Adrenal gland (tissue), 19 donors: ENCODE measurements at places on chromosomes 11 and 22.

- DNase-seq, result peak; percentile 67
Measured at GRCh38 chr11:64245401-64245796, 1.3 kb downstream of the PPP1R14B start.

GRCh38 chr11:130710021-130710420 lies 206.3 kb downstream of the SNX19 start:
- no peak for DNase-seq

- DNase-seq, result no peak
Measured at GRCh38 chr22:29715240-29715639, 4.6 kb upstream of the CABP7 start.

DNA sequence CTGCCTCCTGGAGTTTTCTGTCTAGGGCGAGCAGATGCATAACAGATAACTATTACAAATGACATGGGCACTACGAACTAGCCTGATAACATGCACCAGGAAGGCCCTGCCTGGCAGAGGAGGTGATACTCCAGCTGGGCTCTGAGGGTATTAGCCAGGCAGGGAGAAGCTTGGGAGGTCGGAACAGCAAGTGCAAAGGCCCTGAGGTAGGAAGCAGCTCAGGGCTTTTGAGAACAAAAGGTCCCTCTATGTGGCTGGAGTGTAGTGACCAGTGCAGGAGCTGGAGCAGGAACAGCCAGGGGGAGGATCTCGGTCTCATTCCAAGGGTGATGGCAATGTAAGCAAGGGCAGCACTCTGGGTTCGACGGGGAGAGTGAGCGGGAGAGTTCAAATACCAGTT lies 61.6 kb upstream of the TCF20 start:
- DNase-seq, result no peak

DNA sequence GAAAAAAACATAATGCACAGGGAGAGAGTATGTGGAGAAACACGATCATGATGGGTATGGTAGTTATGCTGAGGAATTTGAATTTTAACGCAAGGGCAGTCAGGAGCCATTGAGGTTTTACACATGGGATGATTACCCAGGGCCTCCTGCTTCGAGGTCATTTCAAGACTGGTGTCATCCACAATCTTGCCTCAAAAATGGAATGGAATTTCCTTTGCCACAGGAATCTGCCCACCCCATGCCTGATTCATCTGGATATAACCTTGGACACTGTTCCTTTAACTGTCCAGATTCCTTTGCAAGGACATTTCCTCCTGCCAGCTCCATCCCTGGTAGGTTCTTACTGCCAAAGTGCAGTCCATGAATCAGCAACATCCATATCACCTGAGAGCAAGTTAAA lies 655.9 kb upstream of the TENM4 start:
- DNase-seq, result peak; percentile 21

- DNase-seq, result peak; percentile 16
Measured at GRCh38 chr11:99739464-99740089, 718.8 kb downstream of the CNTN5 start.

DNA sequence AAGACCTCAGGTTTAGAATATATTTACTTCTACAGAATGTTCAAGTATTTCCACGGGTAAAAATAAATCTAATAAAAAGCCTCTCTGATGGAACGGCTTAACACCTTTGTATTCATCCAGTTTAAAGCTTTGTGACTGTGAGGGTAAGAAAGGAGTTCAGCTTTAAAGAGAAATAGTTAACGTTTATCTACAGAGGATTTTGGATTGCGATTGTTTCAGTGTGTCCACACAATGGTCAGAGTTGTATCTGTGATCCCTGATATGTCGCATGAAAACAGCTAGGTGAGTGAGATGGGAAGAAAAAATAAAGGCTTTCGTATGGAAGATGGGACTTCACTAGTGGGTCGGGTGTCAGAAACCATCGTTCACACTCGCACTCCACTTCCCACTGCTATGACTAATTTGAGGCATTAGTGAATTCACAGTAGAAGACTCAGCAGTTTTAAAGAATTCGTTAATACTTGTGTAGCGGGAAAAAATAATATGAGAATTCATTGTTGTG lies 1.6 kb downstream of the APLP2 start:
- DNase-seq, result no peak

DNA sequence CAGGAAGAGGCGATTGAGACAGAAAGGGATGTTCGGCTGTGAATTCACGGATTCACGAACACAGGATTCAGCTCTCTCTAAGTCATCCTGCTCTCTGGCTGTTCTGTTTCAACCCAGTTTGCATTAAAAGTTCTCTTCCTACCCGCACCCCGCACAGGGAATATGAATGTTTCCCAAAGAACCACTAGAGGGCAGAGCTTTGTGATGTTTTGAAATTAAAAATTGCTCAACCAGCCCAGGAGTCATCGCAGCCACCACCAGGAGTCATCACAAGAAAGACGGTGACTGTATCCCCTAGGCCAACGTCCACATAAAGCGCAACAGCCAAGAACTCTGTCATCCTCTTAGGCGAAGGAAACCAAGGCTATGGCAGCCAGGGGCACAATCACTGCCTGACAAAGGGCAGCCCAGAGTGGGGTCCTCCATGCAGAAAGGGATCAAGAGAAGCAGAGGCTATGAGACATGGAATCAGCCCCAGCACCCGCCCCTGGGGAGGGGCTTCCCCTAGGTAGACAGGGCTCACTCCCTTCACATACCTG lies 122.4 kb downstream of the WT1 start:
- DNase-seq, result peak; percentile 74

DNA sequence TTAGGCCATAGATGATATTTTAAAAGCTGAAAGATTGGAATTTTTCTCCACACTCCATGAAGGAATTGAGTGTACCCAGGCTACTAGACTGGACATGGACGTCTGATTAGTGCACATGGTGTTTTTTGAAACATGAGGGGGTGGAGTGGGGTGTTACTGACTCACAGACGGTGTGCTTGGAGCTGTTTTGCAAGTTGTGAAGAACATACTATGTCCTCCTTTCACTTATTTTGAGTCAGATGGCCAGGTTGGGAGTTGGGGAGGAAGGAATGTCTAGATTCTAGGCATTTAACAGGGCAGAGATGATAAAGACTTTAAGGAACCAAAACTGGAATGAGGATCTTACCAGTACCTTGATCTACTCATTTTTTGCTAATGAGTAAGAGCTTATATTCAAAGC lies 158.1 kb upstream of the MTNR1B start:
- no peak for DNase-seq

DNA sequence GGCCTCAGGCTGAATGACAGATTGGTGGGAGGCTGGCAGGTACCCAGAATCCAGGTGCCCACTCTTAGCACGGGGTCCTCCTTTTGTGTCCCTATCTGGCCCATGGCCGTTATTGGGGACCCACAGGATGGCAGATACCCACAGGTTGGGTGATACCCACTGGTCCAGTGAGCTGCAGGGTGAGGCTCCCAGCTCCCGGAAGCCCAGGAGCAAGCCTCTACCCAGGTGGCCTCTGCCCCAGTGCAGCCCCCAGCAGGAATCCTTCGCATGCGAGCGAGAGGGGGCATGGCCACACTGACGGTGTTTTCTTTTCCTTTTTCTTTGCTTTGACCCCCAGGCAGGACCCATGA lies 116.1 kb downstream of the PHF21B start:
- no peak for DNase-seq

GRCh38 chr11:1671658-1672057 lies 25.3 kb upstream of the KRTAP5-6 start:
- peak; percentile 23 for DNase-seq

- no peak for DNase-seq
Measured at GRCh38 chr22:19730198-19730597, 6.9 kb downstream of the GP1BB start.

DNA sequence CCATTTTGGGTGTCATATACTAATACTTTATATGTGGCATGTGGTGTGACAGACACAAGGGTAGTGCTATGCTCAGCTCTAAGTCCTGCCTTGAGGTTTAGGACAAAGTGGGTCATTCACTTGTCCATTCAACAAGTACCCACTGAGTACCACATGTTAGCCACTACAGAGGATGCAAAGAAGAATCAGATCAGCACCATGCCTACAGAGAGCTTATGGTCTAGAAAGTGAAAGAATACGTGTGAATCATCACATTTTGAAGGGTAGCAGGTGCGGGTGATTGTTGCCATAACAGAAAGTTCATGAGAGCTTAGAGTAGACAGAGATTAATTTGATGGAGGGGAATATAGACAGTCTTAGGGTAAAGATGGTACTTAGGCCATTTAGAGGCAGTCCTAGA lies 18.3 kb downstream of the CLMP start:
- no peak for DNase-seq

- DNase-seq, result peak; percentile 99
Measured at GRCh38 chr11:10490398-10491241, 35.6 kb downstream of the AMPD3 start.

- no peak for DNase-seq
Measured at GRCh38 chr11:117976445-117976844, 9.7 kb upstream of the IL10RA start.

DNA sequence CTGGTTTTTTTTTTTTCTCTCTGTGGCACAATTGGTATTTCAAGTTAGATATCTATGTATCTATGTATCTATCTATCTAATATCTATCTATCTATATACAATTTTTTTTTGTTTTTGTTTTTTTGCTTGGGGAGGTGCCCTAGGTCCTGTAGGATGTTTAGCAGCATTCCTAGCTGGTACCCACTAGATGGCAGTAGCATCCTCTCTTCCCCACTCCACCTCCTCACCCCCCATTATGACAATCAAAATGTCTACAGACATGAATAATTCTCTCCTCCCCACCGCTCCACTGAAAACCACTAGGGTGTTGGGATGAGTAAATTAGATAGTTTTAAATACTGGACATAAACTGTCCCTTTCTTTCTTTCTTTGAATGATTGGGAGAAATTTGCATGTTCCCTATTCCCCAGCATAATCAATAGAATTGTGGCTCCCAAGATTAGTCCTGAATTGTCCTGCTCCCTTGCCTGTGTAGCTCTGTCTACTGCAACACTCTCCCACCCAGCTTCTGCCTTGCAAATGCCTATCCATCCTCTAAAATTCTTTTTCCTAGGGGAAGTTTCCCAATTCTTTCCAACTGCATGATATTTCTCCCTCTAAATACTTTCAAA lies 1152.4 kb downstream of the LRRC4C start:
- no peak for DNase-seq

DNA sequence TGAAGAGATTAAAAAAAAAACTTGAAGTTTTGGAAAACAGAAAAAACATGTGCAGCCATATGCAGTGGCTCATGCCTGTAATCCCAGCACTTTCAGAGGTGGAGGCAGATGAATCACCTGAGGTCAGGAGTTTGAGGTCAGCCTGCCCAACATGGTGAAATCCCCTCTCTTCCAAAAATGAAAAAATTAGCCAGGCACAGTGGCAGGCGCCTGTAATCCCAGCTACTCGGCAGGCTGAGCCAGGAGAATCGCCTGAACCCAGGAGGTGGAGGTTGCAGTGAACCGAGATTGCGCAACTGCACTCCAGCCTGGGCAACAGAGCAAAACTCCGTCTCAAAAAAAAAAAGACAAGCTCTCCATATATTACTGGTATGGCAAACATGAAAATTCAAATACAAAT lies 7.6 kb downstream of the DLG2 start:
- peak; percentile 15 for DNase-seq

DNA sequence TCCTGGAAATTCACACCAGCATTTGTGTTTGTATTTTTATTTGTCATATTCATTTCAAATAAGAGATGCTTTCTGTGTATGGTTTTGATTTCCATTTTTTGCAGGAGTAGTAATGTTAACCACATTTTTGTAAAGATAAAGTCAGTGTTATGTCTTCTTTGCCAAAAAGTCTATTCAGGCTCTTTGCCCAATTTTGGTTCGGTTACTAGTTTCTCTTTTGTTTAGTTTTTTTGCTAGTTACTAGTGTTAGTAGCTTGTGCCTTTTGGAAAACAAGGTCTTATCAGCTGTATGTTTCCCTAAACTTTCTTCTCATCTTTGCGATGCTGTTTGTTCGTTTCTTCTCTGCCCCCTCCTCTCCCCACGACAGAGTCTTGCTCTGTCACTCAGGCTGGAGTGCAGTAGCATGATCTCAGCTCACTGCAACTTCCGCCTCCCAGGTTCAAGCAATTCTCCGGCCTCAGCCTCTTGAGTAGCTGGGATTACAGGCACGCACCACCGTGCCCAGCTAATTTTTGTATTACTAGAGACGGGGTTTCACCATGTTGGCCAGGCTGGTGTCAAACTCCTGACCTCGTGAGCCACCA lies 112.3 kb upstream of the GRK3 start:
- DNase-seq, result no peak

- no peak for DNase-seq
Measured at GRCh38 chr11:78131956-78132355, 7.5 kb downstream of the ALG8 start.

- peak; percentile 30 for DNase-seq
Measured at GRCh38 chr22:49965091-49966040, 4.8 kb downstream of the PIM3 start.

DNA sequence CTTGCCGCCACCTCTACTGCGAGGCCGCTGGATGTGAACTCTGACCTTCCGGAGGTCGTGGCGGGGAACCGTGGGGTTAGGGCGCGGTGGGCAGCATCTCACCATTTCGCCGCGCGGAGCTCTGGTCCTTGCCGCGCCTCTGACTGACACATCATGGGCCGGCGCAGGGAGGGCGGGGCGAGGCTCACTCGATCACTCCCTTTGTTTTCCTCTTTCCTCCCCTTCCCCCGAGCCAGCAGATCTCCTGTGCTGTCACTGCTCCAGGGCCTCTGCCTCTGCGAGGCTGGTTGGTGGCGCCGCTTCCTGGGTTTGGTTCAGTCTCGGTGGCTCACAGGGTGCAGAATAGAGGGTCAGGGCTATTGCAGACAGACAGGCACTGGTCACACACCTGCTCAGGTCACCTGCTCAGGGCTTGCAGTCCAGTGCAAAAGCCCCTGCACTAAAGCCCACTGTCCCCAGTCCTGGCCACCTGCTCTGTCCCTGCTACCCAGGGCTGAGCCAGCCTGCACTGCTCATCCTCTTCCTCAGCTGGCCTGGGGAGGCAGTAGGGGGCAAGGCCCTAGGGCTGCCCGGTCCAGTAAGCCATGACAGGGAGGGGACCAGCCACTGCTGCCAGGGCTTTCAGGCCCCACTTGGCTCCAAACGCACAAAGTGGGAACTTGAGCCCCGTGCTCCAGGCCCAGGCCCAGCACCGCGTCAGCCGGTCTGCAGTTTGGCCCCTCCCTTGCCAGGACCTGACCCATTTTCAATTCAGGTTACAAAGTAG lies 36.2 kb downstream of the PISD start:
- peak; percentile 78 for DNase-seq

- DNase-seq, result no peak
Measured at GRCh38 chr11:45880772-45881570, 4.5 kb upstream of the MAPK8IP1 start.
